Left lung (tissue), 14 donors: ENCODE measurements at places on chromosomes 5 and 9.

DNA sequence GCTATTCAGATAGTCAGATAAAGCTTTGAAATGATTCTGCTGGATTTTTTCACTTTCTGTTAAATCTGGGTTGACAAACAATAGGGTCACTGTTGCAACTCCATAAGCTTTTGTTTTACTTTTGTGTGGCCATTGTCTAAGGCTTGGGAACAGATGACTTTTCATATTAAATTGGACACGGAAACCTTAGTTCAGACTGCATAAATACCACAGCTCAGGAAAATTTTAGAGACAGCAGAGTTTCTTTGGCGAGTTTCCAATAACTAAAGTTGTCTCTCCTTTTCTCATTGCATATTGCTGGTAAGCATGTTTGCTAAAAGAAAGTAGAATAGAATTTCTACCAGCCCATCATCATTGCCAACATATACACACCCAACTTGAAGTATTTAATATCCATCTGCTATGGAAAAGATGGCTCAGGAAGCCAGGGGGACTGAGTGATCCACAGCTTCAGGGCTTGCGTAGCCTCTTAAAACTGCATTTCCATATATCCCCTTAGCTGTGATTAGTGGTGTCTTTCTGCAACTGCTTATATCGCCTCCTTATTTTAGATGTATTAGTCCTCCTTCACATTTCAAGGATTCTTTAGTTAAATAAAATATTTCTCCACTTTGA is 168.2 kb downstream of the ARHGAP26 start:
- DNase-seq = no peak

GRCh38 chr5:169711551-169712225 is 74.6 kb downstream of the DOCK2 start:
- DNase-seq = no peak

GRCh38 chr9:69577123-69577522 is 95.0 kb downstream of the APBA1 start:
- DNase-seq = no peak

DNA sequence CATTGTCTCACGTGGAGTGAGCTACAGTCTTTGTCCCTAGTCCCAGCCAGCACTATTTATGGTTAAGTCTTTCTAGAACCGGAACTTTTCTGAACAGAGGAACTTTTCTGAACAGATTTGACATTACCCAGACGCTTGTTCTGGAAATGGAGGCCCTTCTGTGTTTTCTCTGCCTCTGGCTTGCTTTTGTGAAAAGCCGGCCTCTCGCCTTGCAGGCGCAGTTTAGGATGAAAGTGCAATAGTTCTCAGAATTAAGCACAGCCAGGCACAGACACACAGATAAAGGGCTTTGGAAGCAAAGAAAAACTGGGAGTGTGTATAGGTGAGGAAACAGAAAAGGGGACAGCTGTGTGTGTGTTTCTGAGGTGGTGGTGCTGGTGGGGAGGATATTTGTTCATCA is 5.9 kb downstream of the GDNF start:
- no peak for DNase-seq

GRCh38 chr9:112112941-112113681 is 62.0 kb downstream of the SUSD1 start:
- no peak for DNase-seq

DNA sequence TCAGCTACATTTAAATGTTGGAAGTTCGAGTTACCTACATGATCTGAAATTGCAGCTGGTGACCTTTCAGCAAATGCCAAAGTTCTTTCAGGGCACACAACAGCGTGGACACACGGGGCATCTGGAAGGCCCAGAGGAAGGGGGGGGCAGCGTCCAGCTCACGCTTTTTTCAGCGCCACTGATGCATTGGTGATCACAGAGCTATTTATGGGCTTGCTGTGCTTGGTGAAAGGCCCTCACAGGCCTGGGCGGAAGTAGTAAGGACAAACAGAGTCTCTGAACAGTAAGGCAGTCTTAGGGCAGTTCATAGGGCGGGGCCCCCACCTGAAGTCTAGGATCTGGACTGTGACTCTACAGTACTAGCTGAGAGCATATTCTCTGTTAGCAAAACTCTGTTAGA is 6.6 kb upstream of the FBP2 start:
- DNase-seq = no peak

- DNase-seq = no peak
Observed at GRCh38 chr9:13621872-13622564, 342.5 kb upstream of the MPDZ start.

GRCh38 chr9:11159318-11159862 is 546.6 kb upstream of the PTPRD start:
- no peak for DNase-seq

DNA sequence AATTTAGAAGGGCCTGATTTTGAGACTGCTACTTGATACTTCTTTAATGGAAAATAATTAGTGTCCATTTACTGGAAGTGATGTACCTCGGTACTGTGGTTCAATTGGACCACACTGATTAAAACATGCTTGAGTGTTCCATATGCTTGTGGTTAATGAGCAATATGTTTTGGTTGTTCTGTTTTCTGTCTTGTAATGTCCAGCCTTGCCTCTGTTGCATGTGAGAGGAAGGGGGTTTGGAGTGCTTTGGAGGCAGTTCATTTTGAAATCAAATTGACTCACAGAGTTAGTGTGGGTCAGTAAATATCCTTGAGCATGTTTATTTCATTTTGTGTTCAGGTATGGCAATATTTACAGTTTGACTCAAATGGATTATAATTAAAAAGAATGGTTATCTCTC is 334.4 kb downstream of the ARHGEF28 start:
- DNase-seq = no peak

DNA sequence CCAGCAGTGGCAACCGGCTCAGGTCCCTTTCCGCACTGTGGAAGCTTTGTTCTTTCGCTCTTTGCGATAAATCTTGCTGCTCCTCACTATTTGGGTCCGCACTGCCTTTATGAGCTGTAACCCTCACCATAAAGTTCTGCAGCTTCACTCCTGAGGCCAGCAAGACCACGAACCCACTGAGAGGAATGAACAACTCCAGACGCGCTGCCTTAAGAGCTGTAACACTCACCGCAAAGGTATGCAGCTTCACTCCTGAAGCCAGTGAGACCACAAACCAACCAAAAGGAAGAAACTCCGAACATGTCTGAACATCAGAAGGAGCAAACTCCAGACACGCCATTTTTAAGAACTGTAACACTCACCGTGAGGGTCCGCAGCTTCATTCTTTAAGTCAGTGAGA is 103.5 kb downstream of the GLIS3 start:
- no peak for DNase-seq

- DNase-seq = no peak
Observed at GRCh38 chr5:143139585-143139984, 263.9 kb downstream of the NR3C1 start.

DNA sequence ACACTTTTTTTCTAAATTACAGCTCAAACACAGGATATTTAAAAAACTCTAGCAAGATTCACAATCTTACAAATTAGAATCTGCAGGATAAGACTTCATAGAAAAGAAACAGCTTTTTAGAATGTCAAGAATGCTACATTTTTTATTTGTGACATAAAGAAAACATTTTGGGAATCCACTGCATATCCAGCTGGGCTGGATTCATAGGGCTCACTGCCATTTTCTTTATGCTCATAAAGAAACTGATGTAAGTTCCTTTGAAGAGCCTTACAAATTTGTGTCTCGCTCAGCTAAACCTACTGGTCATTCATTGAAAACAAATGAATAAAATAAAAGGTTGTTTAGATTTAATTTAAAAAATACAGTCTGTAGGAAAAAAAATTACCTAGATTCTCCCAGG is 332.3 kb downstream of the TRPM3 start:
- no peak for DNase-seq

DNA sequence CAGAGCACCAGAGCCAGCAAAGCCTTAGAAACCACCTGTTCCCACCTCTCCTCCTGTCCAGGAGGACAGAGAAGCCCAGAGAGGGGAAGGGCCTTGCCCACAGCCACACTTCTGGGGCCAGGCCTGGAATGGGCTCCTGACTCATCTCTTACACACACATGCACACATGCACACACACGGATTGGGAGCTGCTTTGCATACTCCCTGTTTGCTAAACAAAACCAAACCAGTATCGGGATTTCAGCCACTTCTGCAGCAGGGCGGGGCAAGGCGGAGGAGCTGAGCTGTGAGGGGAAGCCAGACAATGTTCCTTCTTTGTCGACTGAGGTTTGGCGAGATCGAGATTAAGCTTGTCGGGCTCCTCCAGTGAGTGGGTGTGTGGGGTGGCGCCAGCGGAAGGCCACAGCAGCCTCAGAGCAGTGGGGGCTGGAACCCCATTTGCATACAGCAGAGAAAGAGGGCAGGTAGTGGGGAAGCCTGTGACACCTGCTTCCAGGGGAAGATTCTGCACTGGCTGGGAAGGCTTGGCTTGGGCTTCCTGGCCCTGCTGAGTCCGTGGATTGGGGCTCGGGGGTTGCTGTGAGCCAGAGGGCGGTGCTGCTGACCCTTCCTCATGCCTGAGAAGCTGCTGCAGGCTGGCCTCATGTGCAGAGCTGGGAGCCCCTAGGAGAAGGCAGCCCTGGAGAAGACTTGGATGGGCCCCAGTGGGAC is 16.1 kb downstream of the GFI1B start:
- DNase-seq = peak; percentile 37

DNA sequence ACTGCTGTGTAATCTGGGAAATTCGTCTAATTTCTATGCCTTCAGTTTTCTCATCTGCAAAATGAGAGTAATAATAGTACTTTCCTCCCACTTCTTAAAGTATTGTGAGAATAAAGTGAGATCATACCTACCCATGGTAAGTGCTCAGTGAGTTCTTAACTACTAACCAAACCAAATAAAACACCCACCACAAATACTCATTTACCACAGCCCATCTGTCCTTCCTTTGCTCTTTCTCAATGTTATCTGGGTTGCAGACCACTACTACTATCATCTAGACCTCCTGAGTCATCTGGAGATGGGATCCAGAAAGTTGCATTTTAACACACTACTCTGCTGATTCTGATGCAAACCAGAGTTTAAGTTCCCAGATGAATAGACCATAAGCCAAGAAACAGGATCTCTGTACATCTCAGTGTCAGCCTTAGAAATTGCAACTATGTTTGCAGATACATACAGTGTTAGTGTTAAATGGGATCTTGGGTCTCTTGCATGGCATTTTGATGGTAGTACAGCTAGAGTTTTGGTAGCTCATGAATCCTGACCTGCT is 105.4 kb upstream of the ATP10B start:
- no peak for DNase-seq

- peak; percentile 37 for DNase-seq
Observed at GRCh38 chr5:56698463-56699381, 116.6 kb upstream of the MAP3K1 start.

- no peak for DNase-seq
Observed at GRCh38 chr5:176542596-176543427, 5.6 kb upstream of the RNF44 start.

- no peak for DNase-seq
Observed at GRCh38 chr9:38074441-38074961, 5.5 kb upstream of the SHB start.
